Stimulated activated CD4-positive, alpha-beta T cell treated with anti-CD3 and anti-CD28 coated beads, Interleukin-1b, Interleukin-23, amount 100 ng/mL, for 1 hour (primary cell): ENCODE measurements at places on chromosomes 6 and 20.

- DNase-seq = no peak
Measured at GRCh38 chr6:31041372-31041974, 31.2 kb downstream of the MUC22 start.

- no peak for DNase-seq
Measured at GRCh38 chr6:16948396-16948795, 153.5 kb upstream of the STMND1 start.

DNA sequence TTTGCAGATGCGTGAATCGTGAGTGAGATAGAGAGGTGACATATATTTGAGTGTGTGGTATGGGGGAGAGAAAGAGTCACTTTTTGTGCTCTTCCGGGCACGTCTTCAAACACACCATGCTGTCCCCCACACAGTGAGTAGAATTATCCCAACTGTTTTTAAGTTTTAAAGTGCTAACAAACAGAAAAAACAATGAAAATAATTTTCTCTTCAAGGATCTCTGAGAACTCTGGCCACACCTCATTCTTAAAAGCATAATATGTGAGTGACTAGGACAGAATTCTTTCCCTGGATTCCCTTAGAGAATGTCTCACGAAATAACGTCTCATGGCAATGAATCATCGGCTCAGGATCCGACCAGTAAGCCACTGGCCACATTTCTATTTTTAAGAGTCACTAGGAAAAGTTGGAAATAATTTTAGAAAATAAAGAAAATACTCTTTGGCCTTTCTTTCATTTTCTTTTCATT lies 235.7 kb upstream of the ZNF217 start:
- DNase-seq = no peak

DNA sequence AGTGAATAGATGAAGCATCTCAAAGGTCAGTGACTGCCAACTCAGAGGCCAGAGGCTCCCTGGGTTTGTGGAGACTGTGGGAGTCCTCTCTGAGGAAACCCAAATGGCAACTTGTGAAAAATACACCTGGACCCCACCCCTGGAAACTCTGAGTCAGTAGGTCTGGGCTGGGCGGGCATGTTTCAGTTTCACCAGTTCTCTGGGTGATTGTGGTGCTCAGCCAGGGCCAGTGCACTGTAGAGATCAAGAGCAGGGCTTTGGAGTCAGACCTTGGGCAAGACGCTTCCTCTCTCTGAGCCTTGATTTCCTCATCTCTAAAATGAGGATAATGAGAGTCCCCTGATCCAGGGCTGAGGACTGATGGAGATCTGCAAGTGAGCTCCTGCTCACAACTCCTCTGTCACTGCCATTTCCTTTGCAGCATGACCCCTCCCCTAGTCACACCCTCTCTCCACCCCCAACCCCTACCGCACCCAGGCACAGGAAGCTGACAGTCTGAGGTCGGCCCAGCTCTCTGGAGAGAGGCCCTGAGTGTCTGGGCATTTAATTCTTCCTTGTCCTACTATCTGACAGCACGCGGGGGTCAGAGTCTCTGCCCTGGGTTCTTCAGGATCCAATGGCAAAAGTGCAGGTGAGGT lies 5.1 kb downstream of the DEF6 start:
- peak; percentile 67 for DNase-seq

DNA sequence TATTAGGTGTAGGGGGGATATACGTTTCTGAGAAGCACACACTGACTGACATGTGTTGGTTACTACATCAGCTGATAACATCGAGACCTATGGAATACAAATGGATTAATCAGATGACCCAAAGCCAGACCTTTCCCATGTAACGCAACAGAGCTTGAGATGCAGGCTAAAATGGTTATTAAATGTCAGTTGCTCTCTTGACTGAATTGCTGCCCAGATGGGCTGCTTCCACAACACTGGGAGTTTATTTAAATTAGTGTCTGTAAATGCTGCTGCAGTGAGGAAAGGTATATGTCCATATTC lies 298.8 kb downstream of the PHACTR1 start:
- no peak for DNase-seq

GRCh38 chr6:83065511-83066192 lies at the start of gene UBE3D:
UBE3D (minus strand) TSS chr6:83065841; CDS start chr6:83065718, 123 bp downstream.
- DNase-seq = peak; percentile 85

- DNase-seq = no peak
Measured at GRCh38 chr6:63295553-63296194, 24.1 kb downstream of the LGSN start.

DNA sequence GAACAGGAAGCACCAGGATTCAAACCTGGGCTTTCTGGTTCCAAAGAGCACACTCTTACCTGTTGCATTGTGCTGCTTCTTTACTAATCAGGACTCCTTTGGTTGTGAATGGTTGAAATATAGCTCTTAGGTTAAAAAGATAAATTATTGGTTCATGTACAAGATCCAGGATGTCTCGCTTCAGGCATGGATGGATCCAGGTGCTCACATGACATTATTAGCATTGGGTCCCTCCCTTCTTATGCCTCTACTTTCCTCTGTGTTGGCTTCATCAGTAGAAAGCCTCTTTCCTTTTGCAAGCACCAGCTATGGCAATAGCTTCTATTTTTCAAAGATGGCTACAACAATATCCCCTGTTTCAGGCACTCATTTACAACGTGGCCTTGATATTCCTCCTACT lies 217.7 kb upstream of the SULF2 start:
- no peak for DNase-seq
